ENCODE measurements at places on chromosomes 12 and 14. TPM values are rescaled to one million over a fixed set of nuclear protein-coding genes. Genes with fewer than 3 reads are reported as not detected.

The VRTN gene
- total RNA-seq: not detected

The MSRB3 gene
- 232 TPM for total RNA-seq

GRCh38 chr12:7856516-7856915 is 16.2 kb downstream of the SLC2A14 start:
- no peak overlapping the region for H3K27ac ChIP-seq
- no peak for DNase-seq
- no peaks in the 10 kb centered on the region for H3K27me3 ChIP-seq
- no peaks in the 10 kb centered on the region for H3K36me3 ChIP-seq

DNA sequence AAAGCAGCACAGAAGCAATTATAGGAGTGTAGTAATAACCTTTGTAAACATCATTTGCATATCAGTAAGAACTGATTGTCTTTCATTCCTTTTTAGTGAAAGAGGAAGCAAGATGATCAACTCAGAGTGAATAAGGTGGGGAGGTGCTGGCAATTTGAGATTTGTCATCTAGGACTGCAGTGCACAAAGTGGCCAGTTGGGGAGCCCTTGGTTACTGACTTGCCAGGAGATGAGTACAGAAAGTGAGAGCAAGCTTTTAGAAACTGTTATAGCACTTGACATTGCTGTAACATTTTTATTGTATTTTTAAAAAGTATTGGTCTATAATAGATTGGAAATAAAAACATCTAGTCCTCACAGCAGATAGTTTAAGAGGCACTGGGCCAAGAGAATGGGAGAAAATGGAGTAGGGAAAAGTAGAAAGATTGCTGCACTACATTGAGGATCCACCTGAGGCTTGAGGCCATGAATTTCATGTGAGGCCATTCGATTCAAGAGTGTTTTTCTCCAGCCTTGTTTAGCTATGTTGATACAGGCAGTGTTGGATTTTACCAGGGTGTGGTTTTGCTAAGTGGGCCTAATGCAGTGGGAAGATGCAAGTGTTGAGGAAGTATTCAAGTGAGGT is 98.2 kb downstream of the SNAPC1 start:
- H3K27ac ChIP-seq: no peak overlapping the region
- no peaks in the 10 kb centered on the region for H3K36me3 ChIP-seq
- DNase-seq: no peak
- H3K4me3 ChIP-seq: no peak overlapping the region

- no peaks in the 10 kb centered on the region for H3K27me3 ChIP-seq
- H3K4me3 ChIP-seq: no peak overlapping the region
- peak overlapping the region; percentile 88 for H3K27ac ChIP-seq
- DNase-seq: peak; percentile 95
- peaks cover 38% of the 10 kb centered on the region for H3K4me1 ChIP-seq
- H3K36me3 ChIP-seq: no peaks in the 10 kb centered on the region
Measured at GRCh38 chr12:20212658-20213555, 155.4 kb upstream of the PDE3A start.
